ENCODE measurements at places on chromosomes 6 and 20.

DNA sequence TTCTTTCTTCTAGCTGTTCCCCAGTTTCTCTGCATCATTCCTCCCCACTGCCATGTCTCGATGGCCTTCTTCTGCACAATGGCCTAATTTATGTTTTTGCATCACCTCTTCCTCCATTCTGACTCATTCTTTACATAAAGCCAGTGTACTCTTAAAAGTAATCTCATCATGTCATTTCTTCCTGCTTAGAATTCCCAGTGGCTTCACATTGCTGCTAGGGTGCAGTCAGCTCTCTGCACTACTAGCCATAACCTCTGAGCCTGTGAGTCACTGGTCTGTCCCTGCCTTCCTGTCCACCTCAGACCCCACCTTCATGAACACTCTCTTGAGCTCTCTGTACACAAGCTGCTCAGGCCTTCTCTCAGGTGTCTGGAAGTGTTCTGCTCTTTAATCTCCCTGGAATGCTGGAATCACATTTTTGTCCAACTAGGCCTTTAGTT is 24.1 kb upstream of the TRIM27 start:
- DNase-seq = peak; percentile 82

GRCh38 chr6:30207619-30208295 is 5.4 kb downstream of the TRIM26 start:
- no peak for DNase-seq

DNA sequence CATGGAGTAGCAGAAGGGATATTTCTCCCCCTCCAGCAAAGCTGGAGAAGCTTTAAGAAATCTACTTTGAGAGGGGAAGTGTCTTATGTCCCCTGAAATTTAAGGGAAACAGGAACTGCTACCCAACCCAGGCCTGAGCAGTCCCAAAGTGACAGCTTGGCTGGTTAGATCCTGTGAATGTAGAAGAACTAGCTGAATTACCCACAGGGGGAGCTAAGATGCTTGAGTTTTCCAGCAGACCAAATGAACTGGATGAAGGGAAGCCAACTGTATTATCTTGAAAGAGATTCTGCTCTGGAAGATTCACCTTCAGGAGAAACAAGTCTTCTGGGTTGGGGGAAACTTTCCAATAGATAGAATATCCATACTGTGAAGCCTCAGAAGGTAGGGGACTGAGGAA is 303.3 kb upstream of the MMS22L start:
- peak; percentile 30 for DNase-seq

GRCh38 chr6:37614491-37614890 is 83.2 kb downstream of the MDGA1 start:
- DNase-seq = no peak

GRCh38 chr6:156395276-156395675 is 381.9 kb upstream of the ARID1B start:
- peak; percentile 35 for DNase-seq

DNA sequence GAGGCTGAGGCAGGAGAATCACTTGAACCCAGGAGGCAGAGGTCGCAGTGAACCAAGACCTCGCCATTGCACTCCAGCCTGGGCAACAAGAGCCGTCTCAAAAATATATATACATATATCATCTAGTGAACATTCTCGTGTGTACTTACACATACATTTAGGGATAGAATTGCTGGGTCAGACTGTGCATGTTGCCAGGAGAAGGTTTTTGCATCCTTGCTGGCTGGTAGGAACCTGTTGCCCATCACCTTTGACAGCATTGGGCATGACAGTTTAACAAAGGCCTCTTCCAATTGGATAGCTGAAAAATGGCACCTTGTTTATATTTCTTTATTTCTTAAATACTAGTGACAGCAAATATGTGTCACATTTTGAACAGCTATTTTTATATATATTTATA is 5.4 kb downstream of the AAR2 start:
- DNase-seq = no peak

DNA sequence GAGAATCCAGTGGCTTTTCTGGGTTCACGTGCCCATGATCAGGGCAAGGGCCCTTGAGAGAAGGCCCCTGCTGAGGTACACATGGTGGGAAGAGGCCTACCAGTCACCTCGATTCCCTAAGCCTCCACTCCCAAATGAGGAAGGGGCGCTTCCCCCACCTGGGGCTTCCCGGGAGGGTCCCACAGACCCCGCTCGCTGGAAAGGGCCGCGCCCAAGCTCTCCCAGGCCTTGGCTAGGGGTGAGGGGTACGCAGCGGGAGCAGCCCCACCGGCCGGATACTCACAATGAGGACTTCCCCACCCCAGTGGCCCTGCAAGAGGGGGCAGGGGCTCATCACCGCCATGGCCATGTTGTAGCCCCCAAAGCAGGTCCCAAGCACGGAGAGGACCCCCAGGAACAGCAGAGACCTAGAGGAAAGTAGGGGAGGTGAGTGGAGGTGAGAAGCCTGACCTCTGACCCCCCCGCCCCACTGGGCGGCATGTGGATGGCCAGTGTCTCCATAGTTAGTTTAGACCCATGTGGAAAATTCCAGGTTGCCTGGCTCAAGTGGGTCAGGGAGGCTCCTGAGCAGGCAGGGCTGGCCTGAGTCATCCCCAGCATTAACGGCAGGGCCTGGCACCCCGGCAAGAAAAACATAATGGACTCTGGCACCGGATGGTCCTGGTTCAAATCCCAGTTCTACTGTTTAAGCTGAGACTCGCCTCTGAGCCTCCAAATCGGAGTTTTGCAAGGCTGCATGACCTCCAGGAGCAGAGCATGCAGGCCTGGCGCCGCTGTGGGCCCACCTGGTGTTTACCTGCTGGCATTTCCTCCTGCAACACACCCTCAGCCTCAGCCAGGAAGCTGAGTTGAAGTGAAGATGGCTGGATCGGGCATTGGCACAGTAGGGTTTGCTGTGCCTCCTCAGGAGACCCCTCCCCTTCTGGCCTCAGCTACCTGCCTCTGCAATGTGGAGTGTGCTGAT is 6.6 kb downstream of the SLC52A3 start:
- no peak for DNase-seq
